AG08396 (cell line): ENCODE measurements at places on chromosomes 3 and 15.

DNA sequence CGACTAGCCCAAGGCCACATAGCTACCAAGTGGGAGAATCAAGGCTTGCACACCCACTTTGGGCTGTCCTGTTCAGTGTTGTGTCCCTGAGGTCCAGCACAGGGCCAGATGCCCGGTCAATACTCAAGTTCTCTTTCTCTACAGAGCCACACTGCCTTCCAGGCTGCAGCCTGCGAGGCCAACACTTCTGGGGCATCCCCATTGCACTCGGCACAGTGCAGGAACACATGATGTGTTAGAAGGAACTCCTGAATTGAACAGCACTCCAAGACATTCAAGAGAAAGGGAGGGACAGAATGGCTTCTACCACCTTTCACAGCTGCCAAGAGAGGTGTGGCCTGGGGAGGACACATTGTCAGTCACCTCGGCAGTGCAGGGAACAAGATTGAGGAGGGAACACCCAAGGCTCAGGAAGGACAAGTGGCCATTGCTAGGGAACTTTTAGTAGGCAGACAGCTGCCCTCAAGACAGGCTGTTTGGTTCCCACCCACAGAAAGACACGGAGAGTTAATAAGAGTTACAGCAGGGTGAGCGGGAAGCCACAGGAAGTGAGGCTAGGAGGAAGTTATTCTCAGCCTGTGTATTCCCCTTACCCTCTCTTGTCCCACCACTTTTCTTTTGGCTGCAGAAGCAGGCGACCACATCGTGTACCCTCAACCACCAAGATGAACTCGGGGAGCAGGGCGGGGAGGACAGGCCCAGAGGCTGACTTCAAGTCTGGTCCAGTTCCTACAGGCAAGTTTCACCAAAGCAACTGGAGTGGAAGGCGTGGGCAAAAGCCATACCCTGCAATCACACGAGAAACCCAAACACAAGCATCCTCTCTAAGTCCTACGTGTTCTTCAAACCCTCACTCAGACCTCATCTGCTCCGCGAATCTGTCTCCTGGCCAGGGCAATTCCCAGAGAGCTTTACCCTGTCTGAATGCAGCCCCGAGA is 69.4 kb downstream of the SRGAP3 start:
- DNase-seq, result no peak

GRCh38 chr3:33372218-33373081 is 67.8 kb downstream of the UBP1 start:
- DNase-seq, result peak; percentile 31

DNA sequence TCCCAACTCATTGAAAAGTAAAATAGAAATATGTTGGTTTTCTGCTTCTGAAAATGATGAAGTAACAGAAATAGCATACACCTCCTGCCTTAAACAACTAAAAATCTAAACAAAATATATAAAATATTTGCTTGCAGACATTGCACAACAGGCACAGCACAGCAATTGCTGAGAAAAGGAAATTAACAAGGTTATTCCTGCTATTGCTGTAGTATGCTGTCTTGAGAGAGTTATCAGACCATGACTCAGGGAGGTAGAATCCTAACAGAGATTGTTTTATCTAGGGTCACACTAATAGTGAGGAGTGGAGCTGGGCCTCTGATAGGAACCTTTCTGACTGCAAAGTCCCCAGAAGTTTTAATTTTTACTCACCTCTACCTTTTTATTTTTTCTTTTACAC is 72.6 kb downstream of the ZBTB20 start:
- peak; percentile 5 for DNase-seq

DNA sequence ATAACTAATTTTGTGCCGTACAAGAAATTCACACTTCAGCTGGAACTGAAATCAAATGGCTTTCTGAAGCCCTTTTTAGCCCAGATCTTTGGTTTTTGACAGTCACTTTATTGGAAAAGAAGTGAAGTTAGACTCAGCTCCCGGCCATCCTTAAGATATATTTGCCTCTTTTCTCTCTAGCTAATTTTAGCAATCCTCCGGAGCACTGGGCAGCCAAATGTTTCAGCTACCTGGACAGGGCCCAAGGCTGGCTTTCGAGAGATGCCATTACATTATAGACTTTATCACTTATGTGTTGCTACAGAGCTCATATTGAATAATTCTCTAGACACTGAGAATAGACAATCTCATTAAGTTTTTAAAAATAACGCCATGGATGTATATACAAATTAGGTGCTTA is 28.5 kb upstream of the RPL39L start:
- no peak for DNase-seq

DNA sequence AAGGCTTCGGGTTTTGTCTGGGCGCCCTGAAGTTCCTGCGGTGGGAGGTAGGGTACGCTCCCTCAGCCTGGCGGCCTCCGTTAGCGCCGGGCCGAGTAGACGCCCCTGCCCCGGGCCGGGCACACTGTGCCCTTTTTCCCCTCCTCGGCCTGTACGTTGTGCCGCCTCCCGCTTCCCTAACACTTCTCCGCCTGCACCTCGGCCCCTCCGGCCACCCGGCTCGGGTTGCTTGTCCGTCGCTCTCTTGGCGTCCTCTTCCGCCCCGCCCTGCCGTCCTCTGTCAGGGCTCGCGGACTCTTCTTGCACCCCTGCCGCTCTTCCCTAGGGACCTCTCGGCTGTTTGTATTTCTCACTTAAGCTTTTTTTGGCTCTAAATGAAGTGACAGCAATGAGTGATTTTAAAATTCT is 384 bp downstream of the KNL1 start:
- DNase-seq, result peak; percentile 68
